ENCODE measurements at places on chromosomes 5 and 9.

GRCh38 chr9:114804505-114804904 lies 1.3 kb downstream of the TNFSF15 start:
- DNase-seq = no peak

- DNase-seq = no peak
Measured at GRCh38 chr5:34039398-34040157, 3.4 kb downstream of the C1QTNF3 start.

DNA sequence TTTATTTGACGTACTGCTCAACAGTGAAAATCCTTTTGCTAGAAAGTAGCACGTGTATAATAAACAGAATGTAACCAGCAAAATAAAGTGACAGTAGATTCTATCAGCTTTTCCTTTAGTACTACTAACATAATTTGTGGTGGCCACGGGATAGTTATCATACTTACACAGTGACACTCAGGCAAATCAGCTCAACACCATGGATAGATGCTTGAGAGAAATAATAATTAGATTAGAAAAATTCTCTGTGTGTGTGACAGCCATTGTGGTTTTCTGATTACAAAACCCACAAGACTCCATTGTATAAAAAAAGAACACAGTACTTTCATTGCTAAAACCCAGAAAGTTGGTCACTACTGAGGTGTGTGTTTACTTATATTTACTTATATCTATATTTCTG lies 101.1 kb downstream of the MUSK start:
- DNase-seq = no peak

DNA sequence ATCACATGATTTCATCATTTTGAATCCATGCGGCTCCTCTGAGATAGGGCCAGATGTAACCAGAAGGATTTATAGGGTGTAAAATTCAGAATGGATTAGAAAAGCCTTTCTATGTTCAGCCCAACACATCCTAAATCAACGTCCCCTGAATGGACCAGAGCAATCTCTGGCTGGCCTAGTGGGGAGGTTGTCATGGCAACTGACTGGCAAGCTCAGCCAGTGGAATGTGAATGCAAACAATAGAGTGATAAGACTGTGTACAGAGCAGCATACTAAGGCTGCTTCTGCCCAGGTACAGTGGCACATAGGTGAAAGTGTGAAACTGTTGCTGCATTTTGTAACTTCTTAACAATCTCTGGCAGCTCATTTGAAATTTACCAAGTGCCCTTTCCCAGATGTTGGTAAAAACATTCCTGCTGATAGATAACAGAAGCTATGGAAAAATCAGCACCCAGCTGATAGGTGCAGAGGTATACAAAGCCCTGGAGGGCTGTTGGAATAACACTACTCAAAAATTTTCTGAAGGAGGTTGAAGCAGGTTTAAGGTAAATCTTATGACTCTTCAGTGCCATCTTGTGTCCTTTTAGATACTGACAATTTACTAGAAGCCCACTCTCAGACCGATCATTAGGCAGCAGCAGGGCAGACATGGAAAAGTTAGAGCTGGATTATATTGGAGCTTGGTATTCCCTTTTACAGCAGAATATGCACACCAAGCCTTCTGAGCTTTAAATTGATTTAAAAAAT lies 267.2 kb downstream of the RAB3C start:
- no peak for DNase-seq

DNA sequence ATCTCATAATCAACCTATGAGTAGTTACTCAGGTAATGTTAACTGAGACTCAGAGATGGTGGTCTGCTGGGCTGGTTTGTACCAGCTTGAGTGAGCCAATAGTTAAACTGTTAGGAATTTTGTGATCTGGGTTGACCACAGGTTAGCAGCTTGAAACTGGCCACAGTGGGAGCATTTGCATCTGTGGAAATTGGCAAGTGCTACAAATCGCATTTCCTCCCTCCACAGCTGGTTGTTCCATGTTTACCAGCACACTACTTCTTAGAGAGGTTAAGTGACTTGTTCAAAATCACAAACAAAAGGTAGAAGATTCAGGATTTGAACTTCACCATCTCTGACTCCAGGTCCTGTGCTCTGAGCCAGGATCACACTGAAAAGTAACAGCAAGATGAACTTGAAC lies 446.9 kb upstream of the CLINT1 start:
- DNase-seq = no peak

- no peak for DNase-seq
Measured at GRCh38 chr5:1468629-1469527, 23.6 kb upstream of the SLC6A3 start.

DNA sequence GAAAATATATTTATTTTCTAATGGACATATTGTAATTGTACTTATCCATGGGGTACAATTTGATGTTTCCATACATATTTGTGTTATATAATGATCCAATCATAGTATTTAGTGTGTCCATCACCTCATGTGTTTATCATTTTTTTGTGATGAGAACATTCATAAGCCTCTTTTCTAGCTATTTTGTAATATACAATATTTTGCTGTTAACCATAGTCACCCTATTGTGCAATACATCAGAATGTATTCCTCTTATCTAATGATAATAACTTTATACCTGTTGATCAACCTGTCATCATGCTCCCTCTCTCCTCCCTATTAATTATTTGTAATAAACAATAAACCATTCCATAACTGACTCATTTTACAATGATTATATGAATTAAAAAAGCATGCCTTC lies 93.2 kb downstream of the ISL1 start:
- DNase-seq = no peak

DNA sequence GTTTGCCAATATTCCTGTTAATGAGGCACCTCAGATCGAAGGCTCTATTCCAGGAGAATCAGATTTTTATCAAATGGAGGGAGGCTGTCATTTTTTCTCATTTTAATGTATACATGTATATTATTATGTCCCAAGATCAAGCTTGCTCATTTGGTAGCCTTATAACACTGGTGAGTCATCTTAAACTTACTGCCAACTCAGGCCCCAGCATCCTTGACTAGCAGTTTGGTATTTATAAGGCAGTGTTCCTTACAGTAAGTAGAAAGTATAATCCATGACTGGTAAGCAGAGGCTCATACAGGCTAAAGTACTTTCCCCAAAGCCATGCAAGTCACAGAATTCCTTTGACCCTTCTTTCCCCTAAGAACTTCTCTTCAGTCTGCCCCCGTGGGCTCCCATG lies 90.7 kb upstream of the NR3C1 start:
- no peak for DNase-seq

DNA sequence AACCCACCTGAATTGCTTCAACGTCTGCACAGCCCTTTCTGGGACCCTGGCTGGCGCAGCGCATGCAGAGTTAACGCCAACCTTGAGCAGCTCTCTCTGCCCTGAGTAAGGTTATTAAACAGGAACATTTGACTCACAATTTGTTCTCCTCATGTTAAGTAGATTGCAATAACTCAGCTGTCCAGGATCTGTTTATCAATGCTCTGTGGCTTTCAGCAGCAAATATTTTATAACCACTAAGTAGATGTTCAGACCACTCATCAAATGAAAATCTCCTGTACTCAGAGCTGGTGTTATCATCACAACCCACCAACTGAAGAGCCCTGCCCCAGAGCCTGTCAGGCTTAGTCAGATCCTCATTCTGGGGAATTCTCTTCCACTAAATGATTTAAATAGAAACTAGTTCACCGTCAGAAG lies 403.0 kb downstream of the ZNF608 start:
- no peak for DNase-seq

DNA sequence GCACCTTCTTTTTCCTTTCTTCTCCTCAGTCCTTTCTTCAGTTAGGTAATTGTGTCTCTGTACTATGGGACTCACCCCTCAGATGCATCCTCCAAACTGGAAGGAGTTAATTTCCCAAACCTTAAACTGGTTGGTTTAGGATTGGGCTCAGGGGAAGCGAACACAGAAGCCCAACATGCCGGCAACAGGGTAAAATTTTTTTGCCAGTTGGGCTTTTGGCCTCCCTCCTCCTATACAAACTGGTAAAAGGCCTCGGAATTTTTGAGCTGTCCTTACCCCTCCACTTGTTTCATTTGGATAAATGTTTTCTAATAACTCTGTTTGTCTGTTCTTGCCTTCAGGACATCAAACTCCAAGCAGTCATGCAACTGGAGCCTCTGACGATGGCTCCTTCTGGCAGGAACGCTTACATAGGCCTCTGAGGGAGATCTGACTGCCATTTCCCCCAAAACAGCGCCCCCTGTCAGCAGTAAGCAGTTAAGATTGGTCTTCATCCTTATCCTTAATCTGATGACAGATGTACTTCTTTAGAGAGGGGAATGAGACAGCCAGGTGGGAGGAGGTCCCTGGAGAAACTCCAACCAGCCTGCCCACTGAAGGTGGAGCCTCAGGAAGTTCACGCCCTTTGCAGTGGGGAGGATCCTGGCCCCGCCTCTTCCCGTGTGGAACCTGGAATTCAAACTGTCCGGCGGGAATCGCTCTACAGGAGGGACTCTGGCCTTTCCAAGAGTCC lies 57.8 kb upstream of the SPINK5 start:
- DNase-seq = no peak

DNA sequence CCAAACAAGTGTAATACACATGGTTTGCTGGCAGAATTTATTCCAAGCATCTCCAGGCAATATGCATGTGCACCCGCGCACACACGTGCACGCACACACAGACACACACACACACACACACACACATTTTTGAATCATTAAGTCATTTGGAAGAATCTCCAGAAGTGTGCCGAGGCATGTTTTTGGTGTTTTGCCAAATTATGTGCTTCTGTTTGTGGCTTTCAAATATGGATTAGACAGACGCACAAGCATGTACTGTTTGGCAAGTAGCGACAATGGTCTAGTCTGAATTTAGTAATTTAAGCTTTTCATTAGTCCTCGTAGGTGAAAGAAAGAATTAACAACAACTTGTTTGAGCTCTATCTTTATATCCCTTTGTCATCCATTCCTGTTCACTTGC lies 36.7 kb downstream of the NFIB start:
- no peak for DNase-seq

GRCh38 chr5:75320371-75320770 lies 16.6 kb upstream of the HMGCR start:
- DNase-seq = no peak

GRCh38 chr5:154836225-154836624 lies 14.2 kb downstream of the FAXDC2 start:
- no peak for DNase-seq

- no peak for DNase-seq
Measured at GRCh38 chr9:13078164-13078563, 201.3 kb downstream of the MPDZ start.

GRCh38 chr9:32877639-32878217 lies 94.4 kb downstream of the TMEM215 start:
- no peak for DNase-seq

- DNase-seq = no peak
Measured at GRCh38 chr5:77369566-77369965, 122.5 kb downstream of the WDR41 start.

DNA sequence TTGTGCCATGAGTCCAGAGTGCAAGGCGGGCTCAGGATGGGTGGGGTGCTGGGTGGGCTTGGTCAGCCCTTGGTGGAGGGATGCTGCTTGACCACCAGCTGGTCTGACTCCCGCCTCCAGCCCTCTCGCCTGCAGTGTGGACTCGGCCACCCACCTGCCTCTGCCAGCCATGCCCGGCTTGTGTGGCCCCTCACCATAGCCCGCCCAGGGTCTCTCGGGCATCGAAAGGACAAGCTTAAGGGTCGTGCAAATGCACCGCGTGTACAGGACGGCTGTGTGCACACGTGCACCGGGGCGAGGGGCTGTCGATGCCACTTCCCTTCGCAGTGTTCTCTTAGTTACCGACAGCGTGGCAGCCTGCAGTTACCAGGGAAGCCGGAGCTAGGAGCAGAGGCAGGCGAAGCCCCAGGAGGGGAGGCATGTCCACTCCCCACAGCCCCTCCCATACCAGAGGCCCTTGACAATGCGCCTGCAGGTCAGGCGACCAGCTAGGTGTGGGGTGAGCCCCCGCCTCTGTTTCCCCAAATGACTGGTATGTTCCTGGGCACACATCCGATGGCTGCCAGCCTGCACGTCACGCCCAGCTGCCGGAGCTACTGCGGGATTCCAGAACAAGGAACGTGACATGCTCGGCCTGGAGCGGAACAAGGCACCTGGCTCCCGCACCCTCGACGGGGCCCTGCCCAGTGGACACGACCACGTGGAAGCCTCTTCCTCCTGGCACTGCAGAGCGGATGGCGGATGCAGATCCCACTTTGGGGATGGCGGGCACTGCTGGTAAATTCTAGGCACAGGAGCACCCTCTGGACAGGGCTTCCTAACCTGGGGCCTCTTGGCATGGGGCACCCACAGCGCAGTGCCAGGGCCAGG lies 7.8 kb downstream of the LCN9 start:
- no peak for DNase-seq

DNA sequence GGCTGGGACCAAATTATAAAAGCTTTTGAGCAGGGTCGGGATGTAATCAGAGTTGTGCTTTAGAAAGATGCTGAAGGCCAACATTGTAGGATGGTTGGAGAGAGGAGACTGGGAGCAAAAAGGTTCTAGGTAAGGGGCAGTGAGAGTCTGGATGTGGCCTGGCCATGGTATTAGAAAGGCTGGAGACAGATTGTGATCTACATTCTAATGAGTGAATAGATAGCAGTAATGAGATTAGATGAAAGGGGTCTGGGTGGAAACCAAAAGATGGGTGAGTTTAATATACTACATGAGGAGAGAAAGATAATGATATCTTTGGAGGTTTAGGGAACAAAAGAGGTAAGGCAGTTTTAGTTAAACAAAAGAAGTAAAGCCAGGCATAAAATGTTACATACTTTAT lies 88.8 kb upstream of the SH3GL2 start:
- no peak for DNase-seq

GRCh38 chr5:34474573-34475021 lies 181.5 kb upstream of the RAI14 start:
- no peak for DNase-seq

GRCh38 chr5:62720031-62720441 lies 141.4 kb downstream of the LRRC70 start:
- DNase-seq = no peak

Measured in activated naive CD4-positive, alpha-beta T cell (primary cell).